Activated CD4-positive, alpha-beta T cell treated with anti-CD3 and anti-CD28 coated beads, Interleukin-2, amount 10 ng/mL, durations not matched to agents 7 days and 5 days (primary cell): ENCODE measurements at places on chromosomes 3 and 15. TPM values are rescaled to one million over a fixed set of nuclear protein-coding genes. Genes with fewer than 3 reads are reported as not detected.

The NMNAT3 gene
- 1.1 TPM for total RNA-seq

The PIGX gene
- total RNA-seq: 45.4 TPM

DNA sequence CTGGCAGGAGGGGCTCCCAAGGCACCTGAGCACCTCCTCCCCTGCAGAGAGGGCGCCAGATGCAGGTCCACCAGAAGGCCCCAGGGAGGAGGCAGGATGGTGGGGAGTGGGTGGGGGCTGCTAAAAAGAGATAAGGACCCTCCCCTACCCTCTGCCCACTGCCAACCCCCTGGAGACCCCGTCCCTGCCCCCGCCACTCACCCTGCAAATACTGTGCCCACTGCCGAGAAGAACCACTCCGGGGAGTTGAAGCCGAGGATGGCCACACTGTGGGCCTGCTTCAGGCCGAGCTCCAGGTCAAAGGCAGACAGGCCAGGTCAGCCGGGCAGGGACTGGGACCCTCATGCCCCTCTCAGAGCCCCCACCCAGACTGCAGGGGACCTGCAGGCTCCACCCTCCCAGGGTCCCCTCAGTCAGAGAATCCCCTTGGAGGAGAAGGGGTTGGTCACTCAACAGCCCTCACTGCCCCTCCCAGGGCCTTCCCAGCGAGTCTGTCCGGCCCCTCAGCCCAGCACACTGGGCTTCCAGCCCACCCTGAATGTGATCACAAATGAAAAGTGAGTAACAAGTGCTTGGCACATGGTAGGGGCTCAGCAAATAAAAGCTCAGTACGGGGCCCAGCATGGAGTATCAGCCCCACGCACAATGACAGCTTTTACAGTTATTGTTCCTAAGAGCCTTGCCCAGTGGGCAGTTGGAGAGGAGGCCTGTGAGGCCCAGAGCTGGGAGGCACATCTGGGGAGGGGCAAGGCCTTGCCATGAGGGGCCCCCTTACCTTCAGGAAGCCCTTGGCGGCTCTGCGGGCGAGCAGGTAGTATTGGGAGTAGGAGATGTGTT, 40.4 kb downstream of the ACSBG1 start:
- no peak for DNase-seq
- no peaks in the 10 kb centered on the region for H3K4me1 ChIP-seq
- no peaks in the 10 kb centered on the region for H3K36me3 ChIP-seq
- no peak overlapping the region for H3K4me3 ChIP-seq

DNA sequence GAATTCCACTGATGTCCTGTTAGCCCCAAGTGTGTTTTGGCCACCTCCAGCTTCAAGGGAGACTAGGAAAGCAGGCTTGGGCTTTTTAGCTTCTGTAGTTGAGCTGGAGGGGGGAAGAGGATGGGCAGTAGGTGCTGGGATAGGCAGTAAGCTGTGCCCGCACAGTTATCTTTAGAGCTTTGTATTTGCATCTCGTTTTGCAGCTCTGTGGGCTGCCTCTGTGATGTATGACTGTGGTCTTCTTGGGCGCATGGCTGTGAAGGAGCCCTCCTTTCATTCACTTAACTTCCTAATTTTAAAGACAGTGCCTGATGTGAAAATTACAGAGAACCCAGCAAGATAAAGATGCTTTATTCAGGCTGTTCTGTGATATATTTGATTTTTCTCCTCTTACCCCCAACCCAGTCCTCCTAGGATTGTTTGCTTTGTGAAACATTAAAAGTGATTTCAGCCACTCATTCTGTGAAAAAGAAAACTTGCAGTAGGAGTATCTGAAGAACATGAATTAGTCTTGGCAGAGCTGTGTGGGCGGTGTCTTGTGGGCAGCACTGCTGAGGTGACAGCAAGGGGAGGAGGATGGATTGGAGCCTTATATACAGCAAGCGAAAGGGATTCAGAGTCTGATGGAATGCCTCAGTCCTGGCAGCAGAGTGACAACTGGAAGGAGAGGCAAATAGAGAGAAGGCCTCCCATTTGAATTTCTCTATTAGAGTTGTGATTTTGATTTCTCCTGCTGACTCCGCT, 74.3 kb downstream of the LARS2 start:
- peaks cover 39% of the 10 kb centered on the region for H3K36me3 ChIP-seq
- H3K4me3 ChIP-seq: no peak overlapping the region
- peaks cover 33% of the 10 kb centered on the region for H3K4me1 ChIP-seq
- H3K27me3 ChIP-seq: no peaks in the 10 kb centered on the region
- DNase-seq: peak; percentile 12
- peak overlapping the region; percentile 52 for H3K27ac ChIP-seq

DNA sequence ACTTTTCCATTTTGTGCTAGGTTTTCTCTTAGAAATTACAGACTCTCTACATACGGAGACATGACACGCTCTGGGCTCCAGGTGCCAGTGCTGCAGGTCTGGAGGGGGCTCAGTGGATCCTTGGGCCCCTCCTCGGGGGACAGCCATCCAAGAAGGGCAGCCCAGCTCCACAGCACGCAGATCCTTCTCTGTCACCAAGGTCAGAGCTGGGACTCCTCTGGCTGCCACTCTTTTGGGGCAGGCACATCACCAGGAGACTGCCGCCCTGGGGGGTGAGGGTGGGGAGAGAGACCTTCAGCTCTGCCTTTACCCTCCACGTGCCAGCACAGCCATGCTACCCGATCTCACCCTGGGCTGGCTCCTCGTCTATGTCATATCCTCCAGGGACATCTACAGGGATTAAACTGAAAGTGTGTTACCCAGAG, 65.6 kb downstream of the ATP10A start:
- H3K4me1 ChIP-seq: peaks cover 62% of the 10 kb centered on the region
- H3K4me3 ChIP-seq: no peak overlapping the region
- DNase-seq: no peak
- H3K27ac ChIP-seq: no peak overlapping the region
- no peaks in the 10 kb centered on the region for H3K27me3 ChIP-seq

DNA sequence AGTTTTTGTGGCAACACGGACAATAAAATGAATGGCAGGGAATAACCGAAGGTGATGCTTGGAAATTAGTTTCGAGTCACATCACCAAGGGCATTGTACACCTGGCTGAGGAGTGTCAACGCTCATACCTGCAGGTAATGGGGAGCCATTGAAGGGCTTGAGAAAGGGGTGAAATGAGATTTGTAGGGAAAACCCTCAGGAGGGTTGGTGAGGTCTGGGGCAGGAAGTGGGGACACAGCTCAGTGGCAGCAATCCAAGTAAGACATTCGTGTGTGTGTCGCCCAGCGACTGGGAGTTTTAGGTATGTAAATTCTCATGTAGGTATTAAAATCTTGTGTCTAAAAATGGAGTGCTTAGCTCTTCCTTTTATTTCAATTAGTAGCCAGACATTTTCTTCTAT, 14.3 kb downstream of the PARP14 start:
- no peak for DNase-seq
- no peaks in the 10 kb centered on the region for H3K27me3 ChIP-seq
- no peak overlapping the region for H3K27ac ChIP-seq
- H3K4me3 ChIP-seq: no peak overlapping the region
- peaks cover 17% of the 10 kb centered on the region for H3K4me1 ChIP-seq
- peaks cover 81% of the 10 kb centered on the region for H3K36me3 ChIP-seq

DNA sequence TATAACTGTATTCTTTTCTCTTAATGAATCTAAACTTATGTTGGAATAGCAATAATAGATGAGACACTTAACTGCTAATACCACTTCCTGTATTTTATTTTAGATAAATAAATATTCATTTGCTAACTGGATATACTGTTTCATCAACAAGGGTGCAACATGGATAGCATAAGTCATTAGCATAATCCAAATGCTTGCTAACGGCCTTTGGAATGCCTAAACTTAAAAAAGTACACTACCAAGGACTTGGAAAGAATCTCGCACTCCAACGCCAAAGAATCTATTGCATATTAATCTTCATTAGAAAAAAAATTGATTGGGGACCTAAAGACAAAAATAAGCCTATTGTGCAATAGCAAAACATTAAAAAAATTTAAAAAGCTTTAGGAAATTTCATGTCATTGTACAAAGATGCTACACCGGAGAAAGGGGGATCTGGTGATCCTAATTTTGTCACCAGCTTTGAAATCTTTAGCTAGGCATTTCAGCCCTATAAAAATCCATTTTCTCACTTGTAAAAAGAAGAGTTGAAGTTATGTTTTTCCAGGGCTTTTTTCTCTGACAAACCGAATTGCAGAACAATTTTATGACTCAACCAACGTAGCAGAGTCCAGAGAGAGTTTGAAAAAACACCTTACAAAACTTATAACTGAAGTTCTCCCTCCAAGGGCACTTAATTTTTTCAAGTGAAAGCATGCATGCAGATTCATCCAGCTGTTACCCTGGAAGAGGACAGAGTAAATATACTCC, 4.1 kb downstream of the VGLL3 start:
- H3K27me3 ChIP-seq: peaks cover 22% of the 10 kb centered on the region
- no peaks in the 10 kb centered on the region for H3K36me3 ChIP-seq
- DNase-seq: no peak
- no peak overlapping the region for H3K4me3 ChIP-seq
- H3K4me1 ChIP-seq: no peaks in the 10 kb centered on the region

- peaks cover 6% of the 10 kb centered on the region for H3K4me1 ChIP-seq
- no peaks in the 10 kb centered on the region for H3K27me3 ChIP-seq
- no peak for DNase-seq
Measured at GRCh38 chr3:100002599-100003350, 111.5 kb downstream of the FILIP1L start.

GRCh38 chr3:20039466-20039764, 831 bp upstream of the KAT2B start:
- H3K27ac ChIP-seq: peak overlapping the region; percentile 97
- peak overlapping the region; percentile 89 for H3K4me3 ChIP-seq
- no peak for DNase-seq
- H3K27me3 ChIP-seq: no peaks in the 10 kb centered on the region

The CFAP44 gene
- 6.9 TPM for total RNA-seq

GRCh38 chr3:185825639-185826481, 1.0 kb upstream of the IGF2BP2 start:
- peaks cover 14% of the 10 kb centered on the region for H3K4me1 ChIP-seq
- H3K27ac ChIP-seq: no peak overlapping the region
- H3K27me3 ChIP-seq: peaks cover 74% of the 10 kb centered on the region
- peak overlapping the region; percentile 77 for H3K4me3 ChIP-seq
- no peaks in the 10 kb centered on the region for H3K36me3 ChIP-seq
- peak; percentile 50 for DNase-seq
